ENCODE measurements at places on chromosomes 2 and 18.

DNA sequence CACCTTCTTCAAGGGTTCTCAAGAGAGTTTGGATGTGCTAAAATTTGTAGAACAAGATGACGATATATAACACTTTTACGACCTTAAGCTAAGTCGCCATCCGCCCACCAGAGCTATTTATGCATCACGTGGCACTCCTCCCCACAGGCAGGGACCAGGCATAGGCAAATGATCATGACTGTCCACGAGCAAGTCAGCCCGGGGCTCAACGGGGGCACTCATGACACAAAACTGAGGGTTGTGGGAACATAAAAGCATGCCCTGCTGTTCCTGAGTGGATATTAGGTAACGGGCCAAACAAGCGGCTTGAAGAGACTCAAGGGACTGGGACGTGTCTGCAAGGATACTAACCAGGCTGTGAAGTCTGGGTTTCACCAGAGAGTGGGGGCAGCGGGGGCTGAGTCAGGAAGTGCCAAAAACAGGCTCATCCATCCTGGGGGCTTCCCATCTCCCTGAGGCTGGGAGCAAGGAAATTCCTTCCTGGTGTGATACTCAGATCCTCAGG, 58.1 kb downstream of the FAM178B start:
- DNase-seq = no peak

- no peak for DNase-seq
Observed at GRCh38 chr2:227710986-227711385, 6.8 kb downstream of the SLC19A3 start.

- DNase-seq = no peak
Observed at GRCh38 chr2:30663806-30664205, 143.4 kb downstream of the CAPN13 start.

GRCh38 chr2:234392041-234392615, 104.8 kb downstream of the ARL4C start:
- DNase-seq = no peak

DNA sequence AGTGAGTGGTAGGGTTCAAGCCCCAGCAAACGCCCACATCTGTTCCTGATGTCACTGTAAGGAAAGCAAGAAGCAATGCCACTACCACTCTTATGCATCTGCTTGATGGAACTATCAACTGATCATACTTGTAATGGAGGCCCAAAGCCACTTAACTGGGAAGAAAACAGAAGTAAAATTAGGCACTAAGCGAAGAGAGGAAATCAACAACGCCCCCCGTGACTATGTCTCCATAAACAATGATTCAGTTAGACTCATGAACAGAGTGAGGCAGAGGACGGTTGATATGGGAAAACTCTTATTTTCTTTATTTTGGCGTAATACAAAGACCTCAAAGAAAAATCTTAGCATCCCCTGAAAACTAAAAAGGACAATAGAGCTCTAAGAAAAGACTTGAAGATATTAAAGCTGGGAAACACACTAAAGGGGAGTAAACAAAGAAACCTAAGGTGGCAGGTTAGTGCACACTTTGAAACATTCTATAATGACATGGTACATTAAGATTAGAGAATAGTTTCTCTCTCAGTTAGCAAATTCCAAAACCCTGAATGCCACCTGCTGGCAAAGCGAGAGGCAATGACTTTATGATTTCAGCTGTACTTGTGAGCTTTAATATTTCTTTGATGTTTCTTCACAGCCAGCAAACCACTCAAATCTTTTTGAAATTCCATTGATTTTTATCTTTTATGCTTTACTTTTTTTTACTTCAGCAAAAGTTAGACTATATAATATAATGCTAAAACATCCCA, 86.5 kb downstream of the LRP2 start:
- DNase-seq = no peak

- DNase-seq = no peak
Observed at GRCh38 chr2:145352484-145352883, 832.6 kb upstream of the ZEB2 start.

- DNase-seq = no peak
Observed at GRCh38 chr18:63795606-63796005, 20.4 kb downstream of the SERPINB7 start.

- no peak for DNase-seq
Observed at GRCh38 chr2:159208438-159208837, 78.1 kb downstream of the WDSUB1 start.

DNA sequence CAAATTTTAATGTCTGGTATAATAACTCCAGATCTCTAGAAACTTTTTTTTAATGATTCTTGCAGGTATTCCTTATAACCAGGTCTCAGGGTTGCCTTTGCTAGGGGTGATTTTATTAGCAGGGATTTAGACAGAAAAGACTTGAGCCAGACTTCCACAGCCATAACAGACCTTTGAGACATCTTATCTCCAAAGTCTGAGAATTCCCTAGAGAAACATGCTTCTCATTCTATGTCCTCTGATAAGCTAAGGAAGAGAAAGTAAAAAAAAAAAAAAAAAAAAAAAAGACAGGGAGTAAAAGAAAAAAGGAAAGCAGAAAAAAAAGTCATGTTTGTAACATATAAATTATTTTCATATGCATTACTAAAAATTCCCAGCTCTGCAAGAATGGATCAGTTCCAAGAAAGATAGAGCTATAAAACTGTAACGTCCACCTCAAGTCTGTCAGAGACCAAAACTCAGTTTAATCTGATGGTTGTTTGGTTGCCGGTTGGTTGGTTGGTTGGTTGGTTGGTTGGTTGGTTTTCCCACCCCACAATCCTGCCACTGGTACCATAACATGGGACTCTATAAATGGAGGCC, 153.8 kb downstream of the COL6A3 start:
- DNase-seq = no peak

- no peak for DNase-seq
Observed at GRCh38 chr2:200373231-200373630, 66.7 kb downstream of the SPATS2L start.

- DNase-seq = no peak
Observed at GRCh38 chr2:236857781-236858180, 227.9 kb upstream of the COPS8 start.

- no peak for DNase-seq
Observed at GRCh38 chr2:65043001-65043400, 13.2 kb upstream of the CEP68 start.

- DNase-seq = no peak
Observed at GRCh38 chr2:152420363-152420762, 85.4 kb downstream of the FMNL2 start.

GRCh38 chr18:36162981-36163380, 24.3 kb upstream of the MOCOS start:
- no peak for DNase-seq

DNA sequence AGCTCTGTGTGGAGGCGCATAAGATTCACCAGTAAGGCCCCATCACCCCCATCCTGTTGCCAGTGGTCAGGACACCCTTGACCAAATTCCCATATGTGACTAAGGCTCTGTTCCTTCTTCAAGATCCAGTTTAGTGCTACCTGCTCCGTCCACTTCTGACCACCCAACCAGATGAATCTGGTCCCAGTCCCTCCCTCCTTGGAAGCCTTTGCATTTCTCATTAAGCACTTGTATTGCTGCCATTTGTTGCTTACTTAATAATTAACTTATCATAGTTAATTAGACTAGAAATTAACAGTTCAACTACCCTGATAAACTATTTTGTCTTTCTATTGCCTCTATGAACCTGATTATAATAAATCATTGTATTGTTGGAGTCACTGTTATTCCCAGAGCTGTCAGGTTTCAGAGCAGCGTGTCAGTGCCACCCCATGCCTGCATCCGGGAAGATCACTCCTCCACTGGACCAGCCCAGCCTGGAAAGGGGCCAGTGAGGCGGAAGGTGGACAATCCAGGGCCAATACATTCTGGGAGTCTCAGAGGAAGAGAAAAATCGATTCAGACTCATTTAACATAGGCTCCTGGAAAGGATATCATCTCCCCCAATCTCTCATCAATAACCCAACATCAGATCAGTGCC, 9.5 kb upstream of the NAT8 start:
- no peak for DNase-seq

DNA sequence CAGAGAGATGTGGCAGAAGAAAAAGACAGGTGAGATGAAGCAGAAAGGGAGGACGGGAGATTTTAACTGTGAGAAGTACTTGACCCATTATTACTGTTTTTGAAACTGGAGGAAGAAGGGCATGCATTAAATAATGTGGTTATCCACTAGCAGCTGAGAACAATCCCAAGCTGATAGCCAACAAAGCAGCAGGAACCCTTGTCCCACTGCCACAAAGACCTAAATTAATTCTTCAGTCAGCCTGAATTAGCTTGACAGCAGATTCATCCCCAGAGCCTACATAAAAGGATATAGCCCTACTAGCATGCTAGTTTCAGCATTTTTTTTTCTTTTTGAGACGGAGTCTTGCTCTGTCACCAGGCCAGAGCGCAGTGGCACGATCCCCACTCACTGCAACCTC, 19.5 kb upstream of the REG3A start:
- DNase-seq = no peak

GRCh38 chr2:88808652-88809051, 117.2 kb downstream of the RPIA start:
- DNase-seq = no peak

DNA sequence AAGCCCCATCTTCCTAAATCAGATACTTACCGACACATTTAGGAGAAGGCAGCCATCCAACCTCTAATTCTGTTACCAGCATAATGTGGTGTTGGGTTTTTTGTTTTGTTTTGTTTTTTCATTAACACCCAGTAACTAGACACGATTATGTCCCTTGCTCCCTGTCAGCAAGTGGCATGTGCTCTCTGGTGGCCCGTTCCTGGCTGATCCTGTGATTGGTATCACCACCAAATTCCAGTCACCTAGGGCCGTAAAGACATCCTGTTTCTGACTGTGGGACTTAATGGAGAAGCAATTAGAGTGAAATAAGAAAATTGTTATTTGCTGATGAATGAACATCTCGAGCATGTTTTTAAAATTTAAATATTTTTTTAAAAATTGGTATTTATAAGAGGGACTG, 5.9 kb upstream of the DLX1 start:
- DNase-seq = no peak

DNA sequence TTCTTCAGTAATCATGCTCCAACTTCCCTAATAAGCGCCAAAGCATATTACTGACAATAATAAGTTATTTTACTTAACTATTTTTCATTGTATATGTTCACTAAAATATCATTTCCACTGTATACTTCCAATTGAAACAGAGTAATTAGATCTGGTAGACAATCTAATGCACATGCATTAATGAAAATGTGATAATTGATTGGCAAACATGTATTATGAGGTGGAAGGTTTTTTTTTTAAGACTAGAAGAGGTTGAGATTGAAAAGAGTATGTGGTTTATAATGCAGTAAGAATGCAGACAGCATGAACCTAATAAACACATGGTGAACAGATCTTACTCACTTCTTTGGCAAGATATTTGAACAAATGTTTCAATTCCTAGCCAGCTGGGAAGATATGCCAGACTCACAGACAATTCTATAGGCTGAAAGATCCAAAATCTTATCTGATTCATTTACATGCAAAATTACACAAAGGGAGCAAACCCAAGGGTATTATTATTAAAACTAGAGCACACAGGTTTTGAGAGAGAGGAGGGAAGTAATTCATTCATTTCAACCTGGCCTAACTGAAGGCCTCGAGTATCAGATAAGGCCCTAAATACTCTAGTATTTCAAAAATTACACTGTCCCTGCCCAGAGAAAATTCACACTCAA, 2.8 kb downstream of the NCKAP1 start:
- DNase-seq = no peak

DNA sequence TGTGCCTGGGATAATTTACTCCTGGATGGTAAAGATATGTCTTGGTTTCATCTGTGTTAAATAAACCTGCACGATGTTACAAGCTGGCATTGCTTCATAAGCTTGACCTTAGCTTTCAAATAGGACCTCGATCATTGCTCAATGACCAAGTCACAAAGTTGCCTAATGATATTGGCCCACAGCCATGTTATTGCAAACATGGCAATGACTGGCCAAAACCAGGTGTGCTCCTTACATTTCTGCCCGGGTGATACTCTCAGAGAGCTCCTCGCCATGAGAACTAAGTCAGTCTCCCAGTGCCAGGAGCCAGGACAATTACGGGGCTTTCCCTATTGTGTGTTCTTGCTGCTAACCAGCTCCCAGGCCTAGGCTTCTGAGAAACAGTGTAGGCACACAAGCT, 72.5 kb upstream of the CYP1B1 start:
- DNase-seq = peak; percentile 37

- DNase-seq = no peak
Observed at GRCh38 chr18:80253236-80253635, 5.9 kb upstream of the PARD6G start.

DNA sequence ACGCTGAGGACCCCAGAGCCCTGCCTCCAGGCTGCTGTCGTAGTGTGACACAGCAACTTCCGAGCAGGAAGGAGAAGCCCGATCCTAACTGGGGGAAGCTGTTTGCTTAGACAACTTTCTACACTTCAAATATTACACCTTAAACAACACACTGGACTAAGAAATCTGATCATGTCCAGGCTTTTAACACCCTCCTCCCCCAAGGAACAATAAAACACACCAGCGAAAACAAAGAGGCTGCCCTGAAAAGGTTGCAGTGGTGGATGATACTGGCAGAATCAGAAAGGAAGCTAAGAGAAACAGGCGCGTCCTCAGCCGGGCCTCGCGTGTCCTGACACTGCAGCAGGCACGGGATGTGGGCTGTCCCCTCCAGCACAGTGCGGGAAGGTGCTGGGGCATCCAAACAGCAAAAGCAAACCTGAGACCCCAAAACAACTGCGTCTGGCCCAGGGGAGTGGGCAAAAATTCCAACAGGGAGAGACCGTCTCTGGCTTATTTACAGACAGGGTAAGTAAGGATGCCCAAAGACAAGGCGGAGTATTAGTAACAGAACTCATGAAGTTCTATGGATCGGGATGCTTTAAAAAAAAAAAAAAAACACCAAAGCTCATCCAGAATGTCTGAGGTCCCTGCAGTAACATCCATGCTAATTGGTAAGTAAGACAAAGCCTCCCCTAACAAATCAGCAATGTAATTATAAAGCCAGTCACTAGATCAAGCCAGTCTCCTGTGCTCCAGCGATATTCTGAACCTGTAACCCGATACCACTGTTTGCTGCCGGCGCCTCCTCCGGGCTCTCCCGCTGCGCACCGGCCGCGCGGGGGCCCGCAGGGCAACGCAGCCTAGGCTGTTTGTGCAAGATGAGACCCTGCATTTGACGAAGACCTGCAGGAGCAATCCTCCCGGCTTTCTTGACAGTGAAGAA, 9.0 kb downstream of the SERTAD2 start:
- peak; percentile 69 for DNase-seq

- no peak for DNase-seq
Observed at GRCh38 chr2:8704906-8705305, 23.1 kb downstream of the ID2 start.

- no peak for DNase-seq
Observed at GRCh38 chr2:234874347-234875046, 77.3 kb upstream of the SH3BP4 start.

GRCh38 chr2:100921685-100922161, 80.4 kb upstream of the RPL31 start:
- DNase-seq = no peak

GRCh38 chr2:217228732-217229131, 368.9 kb upstream of the TNP1 start:
- DNase-seq = no peak

GRCh38 chr18:67199993-67200617, 316.4 kb downstream of the DSEL start:
- DNase-seq = no peak

GRCh38 chr2:74691929-74692328, 37.9 kb downstream of the SEMA4F start:
- DNase-seq = no peak

Data from CD4-positive, alpha-beta T cell treated with Interleukin-15 for 1 hour (primary cell).